ENCODE measurements at places on chromosomes 3 and 15. TPM values are rescaled to one million over a fixed set of nuclear protein-coding genes. Genes with fewer than 3 reads are reported as not detected.

TNIK gene
- 19.3 TPM for total RNA-seq

CCDC191 gene
- total RNA-seq, result 1.6 TPM

EFHB gene
- total RNA-seq, result 8.7 TPM

MCF2L2 gene
- 0.25 TPM for total RNA-seq

RIOX2 gene
- total RNA-seq, result 40.8 TPM

NEK10 gene
- 15.5 TPM for total RNA-seq

XCR1 gene
- not detected for total RNA-seq

CXCR6 gene
- total RNA-seq, result not detected

GOLGA6L4 gene
- total RNA-seq, result 2.2 TPM

DISP2 gene
- 0.25 TPM for total RNA-seq

SOX14 gene
- not detected for total RNA-seq

CTXN2 gene
- total RNA-seq, result 0.05 TPM

GOLGA6L10 gene
- 0.35 TPM for total RNA-seq

PARP16 gene
- total RNA-seq, result 4.0 TPM

ADCY5 gene
- 0.99 TPM for total RNA-seq

ADPRH gene
- total RNA-seq, result 7.8 TPM

BOC gene
- total RNA-seq, result 0.52 TPM

WDR53 gene
- total RNA-seq, result 7.4 TPM

GOLGA6L7 gene
- total RNA-seq, result not detected

FAM98B gene
- total RNA-seq, result 8.3 TPM

PLA2G4B gene
- 0.52 TPM for total RNA-seq

CD200 gene
- total RNA-seq, result 2.3 TPM

CSPG5 gene
- total RNA-seq, result 0.40 TPM

FAH gene
- total RNA-seq, result 44.9 TPM

ACSBG1 gene
- not detected for total RNA-seq

FBXL22 gene
- not detected for total RNA-seq

ANKUB1 gene
- not detected for total RNA-seq

HRG gene
- total RNA-seq, result not detected

C3orf38 gene
- total RNA-seq, result 35.3 TPM

CPNE9 gene
- total RNA-seq, result not detected

CHRD gene
- total RNA-seq, result 23.9 TPM

ACTC1 gene
- not detected for total RNA-seq

SLC28A2 gene
- not detected for total RNA-seq

SLC25A36 gene
- total RNA-seq, result 49.7 TPM

SLC6A20 gene
- 0.50 TPM for total RNA-seq

IRAK2 gene
- total RNA-seq, result 13.7 TPM

Measured in renal cortical epithelial cell (primary cell).